ENCODE measurements at places on chromosomes 11 and 22.

GRCh38 chr22:28075358-28075981 lies 156.4 kb upstream of the PITPNB start:
- DNase-seq = no peak

GRCh38 chr22:44685384-44686056 lies 16.5 kb upstream of the PRR5 start:
- peak; percentile 65 for DNase-seq

GRCh38 chr11:61480994-61481335 lies 27.6 kb upstream of the LRRC10B start:
- DNase-seq = no peak

DNA sequence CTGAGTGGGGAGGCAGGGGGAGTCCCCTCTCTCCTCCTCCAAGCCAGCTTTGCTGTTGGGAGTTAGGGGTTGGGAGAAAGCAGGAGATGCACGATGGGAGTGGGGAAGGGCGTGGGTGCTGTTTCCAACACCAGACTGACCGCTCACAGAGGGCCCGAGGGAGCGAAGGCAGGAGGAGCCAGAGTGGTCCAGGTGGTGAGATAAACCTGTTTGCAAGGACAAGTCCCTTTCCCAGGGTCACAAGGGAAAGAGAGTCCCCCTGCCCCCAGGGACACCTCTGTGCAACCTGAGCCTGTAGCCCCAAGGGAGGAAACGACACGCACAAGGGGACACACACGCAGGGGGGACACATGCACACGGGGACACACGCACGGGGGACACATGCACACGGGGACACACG lies 42.2 kb downstream of the WNT11 start:
- DNase-seq = no peak

- no peak for DNase-seq
Observed at GRCh38 chr22:33770723-33771122, 149.6 kb downstream of the LARGE1 start.

DNA sequence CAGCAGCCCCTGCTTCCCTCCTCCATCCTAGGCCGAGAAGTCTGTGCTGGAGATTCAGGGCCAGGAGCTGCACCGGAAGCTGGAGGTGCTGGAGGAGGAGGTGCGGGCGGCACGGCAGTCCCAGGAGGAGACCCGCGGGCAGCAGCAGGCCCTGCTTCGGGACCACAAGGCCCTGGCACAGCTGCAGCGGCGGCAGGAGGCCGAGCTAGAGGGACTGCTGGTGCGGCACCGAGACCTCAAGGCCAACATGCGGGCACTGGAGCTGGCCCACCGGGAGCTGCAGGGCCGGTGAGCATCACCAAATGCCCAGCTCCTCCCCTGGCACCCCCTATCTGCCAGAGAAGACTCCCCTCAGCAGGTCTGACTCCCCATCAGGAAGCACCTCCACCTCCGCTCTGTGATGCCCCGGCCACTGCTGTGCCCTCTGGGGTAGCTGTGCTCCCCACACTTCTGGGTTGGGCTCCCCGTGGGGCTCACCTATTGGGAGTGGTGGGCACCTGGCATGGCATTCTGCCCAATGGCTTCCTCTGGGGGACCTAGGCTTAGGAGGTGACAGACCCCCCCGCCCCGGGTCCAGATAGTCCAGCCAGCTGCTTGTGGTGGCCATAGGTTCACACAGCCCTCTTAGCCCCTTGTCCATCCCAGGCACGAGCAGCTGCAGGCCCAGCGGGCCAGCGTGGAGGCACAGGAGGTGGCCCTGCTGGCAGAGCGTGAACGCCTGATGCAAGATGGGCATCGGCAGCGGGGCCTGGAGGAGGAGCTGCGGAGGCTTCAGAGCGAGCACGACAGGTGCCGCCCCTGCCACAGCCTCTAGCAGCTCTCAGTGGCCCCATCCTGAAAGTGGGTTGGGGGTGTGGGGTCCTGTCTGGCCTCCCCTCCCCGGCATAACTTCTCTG lies 6.6 kb upstream of the RPS6KA4 start:
- no peak for DNase-seq

- no peak for DNase-seq
Observed at GRCh38 chr22:25161017-25161915, 38.4 kb upstream of the CRYBB3 start.

DNA sequence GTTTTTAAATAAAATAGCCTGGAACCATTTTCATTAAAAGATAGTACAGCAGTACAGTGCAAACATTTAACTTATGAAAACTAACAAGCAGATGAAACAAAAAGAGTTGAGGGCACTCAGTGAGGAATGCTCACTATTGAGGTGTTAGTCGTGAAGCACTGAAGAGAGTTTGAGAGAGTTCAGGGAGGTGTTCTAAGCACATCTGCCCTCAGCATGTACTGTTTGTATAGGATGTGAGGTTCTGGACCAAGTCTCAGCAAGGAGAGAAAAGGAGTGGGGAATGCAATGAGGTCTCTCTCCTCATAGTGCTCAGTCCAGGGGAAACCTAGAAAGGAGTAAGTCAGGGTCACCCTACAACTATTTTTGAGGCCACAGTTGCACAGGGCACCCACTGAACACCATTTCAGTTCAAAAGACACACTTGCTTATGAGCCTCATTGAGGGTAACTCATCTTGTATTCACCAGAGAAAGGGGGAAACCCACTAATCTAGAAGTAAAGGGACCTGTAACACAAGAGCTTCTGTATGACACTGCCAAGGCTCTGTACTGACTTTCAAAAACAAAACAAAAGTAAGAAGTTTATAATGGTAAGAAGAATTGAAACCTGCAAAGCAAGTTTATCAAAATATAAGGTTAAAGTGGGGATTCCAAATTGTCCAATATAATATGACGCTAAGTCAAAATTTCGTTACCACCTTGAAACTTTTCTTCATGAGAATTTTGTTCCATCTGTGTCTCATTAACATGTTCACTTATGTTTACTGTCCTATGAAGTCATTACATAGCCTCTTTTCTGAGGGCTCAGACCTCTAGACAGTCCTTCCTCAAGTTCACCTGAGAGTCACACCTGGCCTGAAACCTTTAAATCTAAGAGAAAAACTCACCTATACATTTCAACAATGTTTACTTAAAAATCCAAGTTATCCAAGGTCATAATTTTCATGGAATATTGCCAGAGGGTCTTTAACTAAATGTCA lies 275.3 kb downstream of the ETS1 start:
- DNase-seq = no peak

DNA sequence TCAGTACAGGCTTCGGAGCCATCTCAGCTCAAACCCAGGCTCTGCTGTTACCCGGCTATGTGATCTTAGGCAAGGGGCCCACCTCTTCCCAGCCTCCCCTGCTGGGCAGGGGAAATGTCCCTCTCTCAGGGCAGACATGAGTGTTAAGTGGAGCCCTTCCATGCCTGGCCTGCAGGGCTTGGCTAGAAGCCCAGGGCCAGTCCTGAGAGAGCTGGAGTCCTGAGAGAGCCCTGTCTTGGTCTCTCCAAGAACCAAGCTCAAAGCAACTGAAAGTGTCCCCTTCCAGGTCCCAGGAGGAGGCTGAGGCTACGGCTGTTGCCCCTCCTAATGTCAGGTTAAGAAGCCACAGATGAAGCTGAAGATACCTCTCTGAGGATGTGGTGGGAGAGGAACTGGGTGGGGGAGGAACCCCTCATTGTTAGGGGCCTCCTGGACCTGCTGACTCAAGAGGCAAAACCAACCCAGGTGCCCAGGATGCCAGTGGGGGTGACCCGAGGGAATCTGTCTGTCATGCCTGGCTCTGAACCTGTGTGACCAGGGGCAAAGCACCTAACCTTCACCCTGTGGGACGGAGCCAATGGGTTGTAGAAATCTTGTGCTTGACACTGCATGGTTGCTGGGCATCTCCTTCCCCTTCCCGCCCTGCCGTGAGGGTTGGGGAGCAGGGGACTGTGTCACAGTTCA lies 4.2 kb downstream of the ZP1 start:
- no peak for DNase-seq

DNA sequence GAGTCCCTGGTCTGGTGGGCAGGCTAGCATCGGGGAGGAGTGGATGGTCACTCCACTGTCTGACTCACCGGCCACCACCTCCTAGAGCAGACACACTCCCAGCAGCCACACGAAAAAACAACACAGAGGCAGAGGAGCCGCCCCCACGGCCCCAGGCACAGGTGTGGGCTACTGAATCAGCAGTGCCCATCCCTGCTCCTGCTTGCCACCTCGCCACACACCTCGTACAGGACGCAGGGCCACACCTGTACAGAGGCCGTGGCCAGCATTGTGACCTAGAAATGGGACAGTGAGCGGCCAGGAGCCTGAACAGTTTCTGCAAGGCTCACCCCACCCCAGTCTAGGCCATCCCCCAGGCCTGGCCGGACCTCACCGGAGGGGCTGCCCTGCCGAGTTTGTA lies 14.0 kb downstream of the TRIM29 start:
- no peak for DNase-seq

DNA sequence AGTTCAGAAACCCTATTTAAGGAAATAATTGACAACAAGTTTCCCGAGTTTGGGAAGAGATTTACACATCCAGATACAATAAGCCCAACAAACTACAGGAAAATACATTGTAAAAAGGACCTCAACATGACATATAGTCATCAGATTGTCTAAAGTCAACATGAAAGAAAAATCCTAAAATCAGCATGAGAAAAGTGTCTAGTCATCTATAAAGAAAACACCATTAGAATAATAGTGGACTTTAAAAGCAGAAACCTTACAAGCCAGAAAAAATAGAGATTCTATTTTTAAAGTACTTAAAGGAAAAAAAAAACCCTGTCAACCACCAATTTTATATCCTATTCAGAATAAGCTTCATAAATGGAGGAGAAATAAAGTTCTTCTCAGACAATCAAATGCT lies 1.4 kb upstream of the OR5B2 start:
- no peak for DNase-seq

GRCh38 chr11:64867748-64868462 lies 10.5 kb downstream of the EHD1 start:
- DNase-seq = no peak

- DNase-seq = no peak
Observed at GRCh38 chr11:70798296-70798695, 400.0 kb downstream of the CTTN start.

DNA sequence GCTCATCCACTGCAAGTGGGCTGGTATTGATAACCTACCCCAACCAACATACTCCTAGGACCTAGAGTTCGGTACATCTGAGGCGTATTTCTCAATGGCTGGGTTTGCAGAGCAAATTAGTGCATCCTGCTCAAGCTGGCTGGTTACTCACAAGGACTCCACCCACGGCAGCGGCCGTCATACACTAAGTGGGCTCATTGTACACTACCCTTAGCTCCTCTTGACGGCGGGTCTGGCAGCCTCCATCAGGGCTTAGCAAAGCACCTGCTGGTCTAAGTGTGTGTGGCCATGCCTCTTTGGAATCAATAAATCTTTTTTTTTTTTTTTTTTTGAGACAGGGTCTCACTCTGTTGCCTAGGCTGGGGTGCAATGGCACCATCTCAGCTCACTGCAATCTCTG lies 20.2 kb upstream of the KCNJ11 start:
- no peak for DNase-seq

DNA sequence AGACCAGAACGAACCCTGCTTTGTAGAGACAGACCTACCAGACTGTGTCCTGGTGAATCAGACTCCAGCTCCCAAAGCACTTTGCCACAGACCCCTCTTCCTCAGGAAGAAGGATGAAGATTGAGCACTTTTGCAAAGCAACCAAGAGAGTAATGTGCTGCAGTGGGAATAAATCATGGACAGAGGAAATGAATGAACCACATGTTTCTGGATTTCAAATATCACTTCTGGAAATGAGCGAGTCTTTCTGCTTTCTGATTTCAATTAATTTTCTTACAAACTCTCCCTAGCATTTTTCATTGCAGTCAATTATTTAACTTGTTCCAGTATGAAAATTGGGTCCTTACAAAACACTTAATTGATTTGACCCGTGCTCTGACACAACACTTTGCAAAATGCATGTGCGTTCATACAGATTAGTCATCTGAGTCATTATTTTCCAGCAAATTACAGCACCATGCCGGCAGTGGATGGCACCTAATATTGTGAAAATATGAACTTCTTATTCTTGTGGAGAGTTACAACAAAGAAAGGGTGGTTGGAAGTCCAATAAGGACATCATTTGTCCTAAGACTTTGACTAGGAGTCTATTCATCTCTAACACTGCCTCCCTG lies 315.9 kb upstream of the CCDC90B start:
- DNase-seq = no peak

DNA sequence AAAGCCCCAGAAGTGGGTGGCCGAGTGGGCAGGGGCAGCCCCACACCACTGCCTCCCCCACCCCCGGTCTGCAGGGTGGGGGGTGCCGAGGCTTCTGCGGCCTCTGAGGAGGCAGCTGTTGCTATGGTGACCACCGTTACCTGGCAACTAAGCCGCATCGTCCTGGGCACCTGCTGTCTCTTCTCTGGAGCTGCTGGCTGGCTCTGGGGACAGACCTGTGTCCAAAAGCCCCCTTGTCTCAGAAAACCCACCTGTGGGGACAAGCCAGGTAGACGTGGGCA lies 79.9 kb upstream of the PRR5 start:
- peak; percentile 39 for DNase-seq

- no peak for DNase-seq
Observed at GRCh38 chr22:32636884-32637283, 162.3 kb downstream of the FBXO7 start.

DNA sequence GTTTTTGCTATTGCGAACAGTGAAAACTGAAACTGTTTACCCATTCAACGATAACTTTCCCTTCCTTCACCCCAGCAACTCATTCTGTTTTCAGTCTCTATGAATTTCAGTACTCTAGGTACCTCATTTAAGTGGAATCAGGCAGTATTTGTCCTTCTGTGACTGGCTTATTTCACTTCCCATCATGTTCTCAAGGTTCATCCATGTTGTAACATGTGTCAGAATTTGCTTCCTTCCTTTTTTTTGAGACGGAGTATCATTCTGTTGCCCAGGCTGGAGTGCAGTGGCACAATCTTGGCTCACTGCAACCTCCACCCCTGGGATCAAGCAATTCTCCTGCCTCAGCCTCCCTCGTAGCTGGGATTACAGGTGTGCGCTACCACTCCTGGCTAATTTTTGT lies 23.7 kb downstream of the HTR3B start:
- no peak for DNase-seq

DNA sequence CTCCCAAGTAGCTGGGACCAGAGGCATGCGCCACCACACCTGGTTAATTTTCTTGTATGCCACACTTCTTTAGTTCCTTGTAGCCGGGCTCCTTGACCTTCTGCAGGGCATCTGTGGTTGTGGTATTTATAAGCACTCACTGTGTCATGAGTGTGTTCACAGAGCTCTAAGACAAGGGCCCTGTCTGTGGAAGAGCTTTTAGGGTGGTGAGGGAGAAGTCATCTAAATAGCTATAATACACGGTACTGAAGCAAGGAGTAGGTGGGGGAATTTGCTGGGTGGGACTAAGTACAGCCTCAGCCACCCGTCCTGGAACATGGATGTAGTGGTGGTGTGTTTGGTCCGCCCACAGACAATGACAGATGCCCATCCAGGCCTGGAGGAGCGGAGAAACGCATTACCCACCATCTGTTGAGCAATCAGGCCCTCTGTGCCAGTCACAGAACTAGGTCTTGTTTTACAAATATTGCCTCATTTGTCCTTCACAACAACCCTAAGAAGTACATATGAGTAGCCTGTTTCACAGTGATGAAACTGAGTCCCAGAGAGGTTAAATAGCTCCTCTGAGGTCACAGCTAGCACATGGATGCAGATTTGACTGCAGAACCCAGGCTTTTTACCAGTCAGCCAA lies 10.1 kb downstream of the ACO2 start:
- no peak for DNase-seq

All from T-helper 9 cell (primary cell).